ENCODE measurements at places on chromosomes 4 and X.

GRCh38 chrX:68090266-68090665 lies 343.0 kb downstream of the OPHN1 start:
- DNase-seq = no peak

DNA sequence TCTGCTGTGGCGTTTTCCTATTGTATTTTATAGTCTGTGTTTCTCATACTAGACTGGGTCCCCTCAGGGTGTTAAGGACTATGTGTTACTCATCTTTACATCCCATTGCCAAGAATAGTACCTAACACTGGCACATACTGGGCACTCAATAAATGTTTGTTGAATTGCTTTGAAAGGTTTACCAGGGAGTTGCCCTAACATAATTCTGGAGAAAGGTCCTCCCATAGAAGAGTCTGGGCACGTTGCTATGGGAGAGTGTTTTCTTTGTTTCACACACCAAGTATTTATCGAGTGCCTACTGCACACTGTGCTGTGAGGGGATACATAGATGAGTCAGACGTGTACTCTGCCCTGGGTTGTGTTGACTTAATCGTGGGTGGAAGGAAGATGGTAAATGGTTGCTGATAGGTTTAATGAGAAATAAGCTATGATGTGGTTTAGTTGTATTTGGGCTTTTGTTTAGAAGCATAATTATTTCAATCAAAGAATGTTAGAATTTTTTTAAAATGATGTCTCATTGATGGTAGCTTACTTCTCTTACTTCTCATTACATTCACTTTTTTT lies 42.9 kb downstream of the AFF1 start:
- no peak for DNase-seq

GRCh38 chrX:85897362-85898126 lies 149.8 kb downstream of the CHM start:
- no peak for DNase-seq

- no peak for DNase-seq
Observed at GRCh38 chrX:107551546-107551945, 76.8 kb upstream of the PRPS1 start.

DNA sequence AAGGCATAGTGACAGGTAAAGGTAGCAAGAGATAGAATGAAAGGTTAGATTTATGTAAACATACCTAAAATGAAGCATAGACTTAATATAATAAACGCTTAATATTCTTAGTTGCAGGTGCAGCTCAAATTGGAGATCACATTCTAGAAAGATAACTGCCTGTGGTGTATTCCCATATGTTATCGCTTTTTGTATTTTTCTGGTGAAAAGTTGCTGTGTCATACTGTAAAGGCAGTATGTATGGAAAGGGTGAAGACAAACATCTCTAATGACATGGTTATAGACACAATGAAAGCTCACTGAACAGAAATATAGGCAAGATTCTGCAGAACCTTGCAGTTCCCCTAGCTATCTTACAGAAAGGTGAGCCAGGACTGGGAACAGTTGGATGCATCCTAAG lies 240.3 kb downstream of the DCLK2 start:
- DNase-seq = no peak

- no peak for DNase-seq
Observed at GRCh38 chr4:101366331-101366730, 19.0 kb upstream of the PPP3CA start.

DNA sequence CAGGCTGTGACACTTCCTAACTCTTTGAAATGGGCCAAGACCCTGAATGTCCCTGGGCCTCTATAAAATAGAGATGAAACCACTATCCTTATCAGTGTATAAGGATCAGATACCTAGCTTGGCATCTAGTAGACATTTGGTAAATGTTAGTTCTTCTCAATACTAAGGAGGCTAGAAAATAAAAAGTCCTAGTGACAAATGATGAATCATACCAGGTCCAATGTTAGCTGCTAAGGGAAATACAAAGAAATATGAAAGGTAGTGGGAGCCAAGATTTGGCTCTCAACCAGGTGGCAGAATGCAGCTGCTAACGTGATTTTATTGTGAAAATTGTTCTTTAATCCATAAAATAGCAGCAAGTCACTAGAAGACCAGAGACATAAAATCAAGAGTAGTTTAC lies 19.8 kb upstream of the PPARGC1A start:
- DNase-seq = no peak

DNA sequence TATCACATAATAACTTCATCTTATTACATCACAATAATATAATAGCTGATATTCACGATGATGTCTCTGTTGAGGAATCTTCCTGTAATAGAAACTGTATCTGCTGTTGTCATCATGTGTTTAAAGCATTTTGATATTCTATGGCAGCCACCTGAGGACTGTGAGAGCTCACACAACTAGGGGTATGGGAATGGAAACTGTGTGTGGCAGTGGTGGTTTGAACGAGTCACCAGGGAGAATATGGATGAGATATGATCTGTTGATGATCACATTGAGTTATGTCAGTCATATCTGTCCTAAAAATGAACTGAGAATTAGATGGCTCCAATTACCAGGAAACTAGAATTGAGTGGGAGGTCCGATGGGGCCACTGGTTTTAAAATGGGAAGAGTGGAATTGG lies 169.6 kb downstream of the MID1IP1 start:
- DNase-seq = no peak

DNA sequence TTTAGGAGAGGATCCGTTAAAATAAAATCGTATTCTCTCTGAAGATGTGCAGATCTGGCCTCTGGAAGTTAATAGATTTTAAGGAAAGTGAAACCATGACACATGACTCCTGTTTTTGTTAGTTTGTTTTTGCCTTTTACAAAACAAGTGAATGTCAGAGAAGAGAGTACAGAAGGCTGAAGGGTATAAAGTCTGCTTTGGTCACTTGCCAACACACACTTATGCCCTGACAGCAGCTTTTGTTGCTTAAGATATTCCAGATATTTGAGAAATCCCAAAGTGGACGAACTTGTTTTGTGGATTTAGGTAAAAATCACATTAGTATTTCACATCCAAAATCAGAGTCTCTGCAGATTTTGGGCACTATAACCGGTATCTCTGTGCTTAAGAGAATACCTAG lies 192.4 kb upstream of the RASGEF1B start:
- DNase-seq = no peak

Data from T-helper 2 cell (primary cell).